ENCODE measurements at places on chromosomes 13 and 19.

- DNase-seq, result no peak
Measured at GRCh38 chr13:29548722-29549121, 46.8 kb downstream of the SLC7A1 start.

DNA sequence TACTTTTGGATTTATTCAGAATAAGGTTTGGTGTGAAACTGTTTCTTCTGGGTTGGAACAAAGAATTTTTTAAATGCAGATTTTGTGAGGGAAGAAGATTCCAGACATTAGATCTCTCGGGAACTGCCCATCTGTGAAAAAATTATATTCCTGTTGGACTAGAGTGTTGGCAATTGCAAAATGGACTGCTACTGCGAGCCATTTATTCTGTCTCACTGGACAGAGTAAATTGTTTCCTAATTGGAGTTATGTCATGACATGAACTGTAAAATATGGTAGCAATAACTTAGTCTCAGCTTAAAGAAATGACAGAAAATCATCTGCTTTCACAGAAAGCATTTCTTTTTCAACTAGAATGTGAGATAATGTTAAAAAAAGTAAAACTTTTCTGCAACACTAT lies 86.0 kb upstream of the MYCBP2 start:
- DNase-seq, result no peak

DNA sequence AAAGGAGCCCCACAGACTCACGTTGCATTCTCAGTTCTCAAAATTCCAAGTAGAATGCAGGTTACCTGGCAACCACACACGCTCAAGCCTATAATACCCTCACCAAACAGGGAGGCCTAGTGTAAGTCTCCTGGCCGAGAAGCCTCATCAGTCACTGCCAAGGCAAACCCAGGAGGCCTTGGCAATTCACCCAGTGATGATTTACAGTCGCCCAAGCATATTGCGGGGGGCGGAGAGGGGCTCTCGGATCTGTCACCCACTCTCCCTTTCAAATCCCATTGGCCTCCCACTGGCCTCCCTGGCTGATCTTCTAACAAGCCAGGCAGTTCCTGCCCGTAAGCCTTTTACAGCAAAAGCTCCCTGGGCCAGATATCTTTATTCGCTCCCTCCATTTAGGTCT lies 1.1 kb downstream of the AKAP8L start:
- DNase-seq, result no peak

DNA sequence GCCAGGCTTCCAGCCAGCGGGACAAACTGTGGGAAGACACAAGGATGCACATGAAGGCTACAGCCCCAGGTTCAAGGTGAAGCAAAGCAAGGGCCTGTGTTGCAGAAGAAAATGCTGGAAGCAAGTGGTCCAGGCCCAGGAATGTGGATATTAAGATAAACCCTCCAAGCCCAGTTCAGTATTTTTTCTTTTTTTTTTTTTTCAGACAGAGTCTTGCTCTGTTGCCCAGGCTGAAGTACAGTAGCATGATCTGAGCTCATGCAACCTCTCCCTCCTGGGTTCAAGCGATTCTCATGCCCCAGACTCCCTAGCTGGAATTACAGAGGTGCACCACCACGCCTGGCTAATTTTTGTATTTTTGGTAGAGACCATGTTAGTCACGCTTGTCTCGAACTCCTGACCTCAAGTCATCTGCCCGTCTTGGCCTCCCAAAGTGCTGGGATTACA lies 4.4 kb downstream of the PRDX2 start:
- no peak for DNase-seq

DNA sequence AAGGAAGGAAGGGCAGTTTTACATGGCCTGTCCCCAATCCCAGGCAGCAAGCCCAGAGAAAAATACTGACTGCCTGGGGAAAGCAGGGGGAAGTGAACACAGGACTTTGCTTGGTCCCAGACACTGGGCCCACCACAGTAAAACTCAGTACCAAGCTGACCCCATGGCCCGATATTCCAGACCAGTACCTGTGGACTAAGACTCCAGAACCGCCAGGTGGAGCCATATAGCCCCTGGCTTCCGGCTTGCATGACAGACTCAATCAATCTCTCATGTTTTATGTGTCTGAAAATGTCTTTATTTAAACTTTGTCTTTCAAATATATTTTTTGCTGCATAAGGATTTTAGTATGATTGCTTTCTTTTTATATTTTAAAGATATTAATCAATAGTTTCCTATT lies 767.9 kb upstream of the SLITRK6 start:
- DNase-seq, result no peak

DNA sequence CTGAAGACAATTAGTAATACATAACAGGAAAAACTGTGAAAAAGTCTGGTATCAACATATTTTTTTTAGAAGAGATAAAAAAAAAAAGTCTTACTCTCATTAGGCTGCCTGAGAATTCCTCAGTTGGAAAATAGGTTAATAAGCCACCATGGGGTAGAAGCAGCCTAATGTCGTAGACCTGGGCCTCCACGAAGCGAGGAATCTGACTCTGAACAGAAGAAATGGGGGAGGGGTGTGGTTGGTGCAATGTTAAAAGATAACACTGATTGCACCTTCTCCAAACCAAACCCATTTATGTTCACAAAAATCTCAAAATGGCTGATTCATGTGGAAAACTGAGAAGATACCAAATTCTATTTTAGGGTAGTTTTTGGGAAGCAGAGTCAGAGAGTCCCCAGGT lies 62.4 kb downstream of the MPHOSPH8 start:
- DNase-seq, result no peak

DNA sequence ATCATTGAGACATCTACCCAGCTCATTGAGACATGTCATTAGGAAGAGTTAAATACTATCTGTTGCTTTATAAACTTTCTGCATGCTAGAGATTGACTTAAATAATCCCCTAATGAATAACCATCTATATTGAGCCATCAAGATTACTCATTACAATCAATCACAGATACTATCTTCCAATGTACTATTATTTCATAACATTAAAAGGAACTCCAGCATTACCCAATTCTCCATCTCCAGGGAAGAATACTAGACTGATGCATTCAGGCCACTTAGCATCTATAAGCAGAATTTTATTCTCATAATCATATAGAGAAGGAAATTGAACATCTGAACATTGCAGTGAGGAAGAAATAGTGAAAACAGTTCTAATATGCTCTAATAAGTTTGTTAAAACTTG lies 8.0 kb downstream of the EPSTI1 start:
- no peak for DNase-seq

- no peak for DNase-seq
Measured at GRCh38 chr19:35086455-35086854, 29.2 kb upstream of the FXYD3 start.

GRCh38 chr19:35206379-35206778 lies 22.2 kb downstream of the FAM187B start:
- DNase-seq, result no peak

DNA sequence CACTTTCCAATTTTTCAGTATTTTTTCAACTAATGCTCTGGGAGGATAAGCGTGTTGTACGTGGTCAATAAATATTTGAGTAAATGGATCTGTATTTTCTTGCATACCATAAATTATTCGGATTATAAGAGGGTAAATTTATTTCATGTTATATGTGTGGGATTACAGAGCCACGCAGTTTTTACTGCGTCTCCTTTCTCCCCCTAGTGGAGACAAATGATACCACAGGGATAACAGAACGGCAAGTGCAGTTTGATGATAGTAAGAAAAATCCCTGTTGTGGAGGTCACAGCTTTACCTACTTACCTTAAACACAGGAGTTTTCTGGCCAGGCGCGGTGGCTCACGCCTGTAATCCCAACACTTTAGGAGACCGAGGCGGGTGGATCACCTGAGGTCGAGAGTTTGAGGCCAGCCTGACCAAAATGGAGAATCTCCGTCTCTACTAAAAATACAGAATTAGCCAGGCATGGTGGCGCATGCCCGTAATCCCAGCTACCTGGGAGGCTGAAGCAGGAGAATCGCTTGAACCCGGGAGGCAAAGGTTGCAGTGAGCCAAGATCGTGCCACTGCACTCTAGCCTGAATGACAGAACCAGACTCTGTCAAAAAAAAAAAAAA lies 16.8 kb downstream of the MBD3L2B start:
- DNase-seq, result peak; percentile 27

- DNase-seq, result peak; percentile 35
Measured at GRCh38 chr19:41701401-41702075, 6.9 kb upstream of the CEACAM5 start.

GRCh38 chr13:23460309-23460708 lies 26.8 kb upstream of the SACS start:
- DNase-seq, result no peak

DNA sequence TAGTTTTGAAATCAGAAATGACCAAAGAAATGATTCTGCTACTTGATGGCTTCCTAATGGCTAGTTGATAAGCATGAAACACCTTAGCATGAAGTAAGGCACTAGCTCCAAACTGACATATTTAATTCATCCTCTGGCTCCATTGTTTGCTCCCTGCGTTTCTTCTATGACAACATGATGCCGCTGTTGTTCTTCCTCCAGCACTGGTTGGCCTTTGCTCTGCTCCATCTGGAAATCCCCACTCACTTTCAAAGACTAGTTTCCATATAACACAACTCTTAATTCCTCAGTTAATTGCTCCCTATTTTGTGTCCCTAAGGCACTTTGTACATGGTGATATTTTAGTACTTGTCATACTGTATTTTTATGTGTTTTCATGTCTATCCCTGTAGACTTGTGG lies 151.6 kb downstream of the GPC6 start:
- no peak for DNase-seq

DNA sequence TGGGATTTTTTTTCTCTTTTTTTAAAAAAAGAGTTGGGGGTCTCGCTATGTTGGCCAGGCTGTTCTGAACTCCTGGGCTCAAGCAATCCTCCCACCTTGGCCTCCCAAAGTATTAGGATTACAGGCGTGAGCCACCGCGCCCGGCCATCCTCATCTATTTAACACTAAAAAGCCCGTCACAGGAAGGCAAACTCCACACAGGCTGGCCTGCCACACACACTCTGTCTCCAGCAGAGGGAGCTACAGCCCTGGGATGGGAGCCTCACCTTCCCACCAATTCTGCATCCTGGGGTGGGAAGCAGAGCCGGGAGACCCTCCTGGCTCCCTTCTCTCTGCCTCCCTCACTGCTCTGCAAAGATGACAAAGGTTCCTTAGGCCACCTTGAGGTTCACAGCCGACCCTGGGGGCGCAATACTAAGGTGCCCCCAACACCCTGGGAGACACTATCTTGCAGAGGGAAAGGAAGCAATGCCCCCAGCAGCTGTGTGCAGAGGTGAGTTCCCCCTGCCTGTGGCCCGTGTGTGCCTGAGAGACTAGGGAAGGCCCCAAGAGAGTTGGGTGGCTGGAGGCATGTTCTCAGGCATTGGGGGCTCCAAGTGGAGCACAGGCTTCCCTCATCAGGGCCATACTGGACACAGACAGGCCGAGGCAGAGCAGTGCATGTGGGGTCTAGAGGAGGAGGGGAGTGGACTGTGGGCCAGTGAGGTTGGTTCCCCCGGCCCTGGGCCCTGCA lies 27.4 kb upstream of the TIMM44 start:
- DNase-seq, result peak; percentile 82

- DNase-seq, result peak; percentile 87
Measured at GRCh38 chr19:48970923-48971395, 5.8 kb downstream of the FTL start.

- no peak for DNase-seq
Measured at GRCh38 chr13:88736026-88736425, 1064.9 kb downstream of the SLITRK5 start.

GRCh38 chr13:112986946-112987681 lies 18.1 kb downstream of the MCF2L start:
- DNase-seq, result no peak

GRCh38 chr13:40812102-40812501 lies 22.7 kb downstream of the SLC25A15 start:
- DNase-seq, result no peak

DNA sequence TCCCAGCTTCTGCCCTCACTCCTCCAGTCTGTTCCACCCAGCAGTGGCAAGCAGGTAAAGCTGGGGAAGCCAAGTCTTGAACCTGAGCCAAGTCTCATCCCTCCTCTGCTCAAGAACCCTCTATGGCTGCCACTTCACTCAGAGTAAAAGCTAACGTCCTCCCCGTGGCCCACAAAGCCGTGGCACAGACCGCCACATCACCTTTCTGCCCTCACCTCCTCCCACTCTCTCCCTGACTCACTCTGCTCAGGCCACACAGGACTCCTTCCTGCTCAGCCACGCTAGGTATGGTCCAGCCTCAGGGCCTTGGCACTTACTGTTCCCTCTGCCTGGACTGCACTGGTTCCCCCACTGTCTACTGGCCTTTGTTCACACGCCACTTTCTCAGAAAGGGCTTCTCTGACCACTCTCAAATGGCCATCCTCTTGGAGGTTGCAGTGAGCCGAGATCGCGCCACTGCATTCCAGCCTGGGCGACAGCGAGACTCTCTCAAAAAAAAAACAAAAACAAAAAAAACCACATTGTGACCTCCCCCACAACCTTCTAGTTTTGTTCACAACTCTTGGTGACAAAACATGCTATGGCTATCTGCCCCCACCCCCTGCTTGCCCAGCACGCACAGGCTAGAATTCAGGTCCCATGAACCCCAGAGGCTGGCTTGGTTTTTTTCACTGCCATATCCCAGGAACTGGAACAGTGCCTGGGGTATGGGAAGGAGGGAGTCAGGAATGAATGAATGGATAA lies 15.8 kb downstream of the NDUFB7 start:
- DNase-seq, result no peak

DNA sequence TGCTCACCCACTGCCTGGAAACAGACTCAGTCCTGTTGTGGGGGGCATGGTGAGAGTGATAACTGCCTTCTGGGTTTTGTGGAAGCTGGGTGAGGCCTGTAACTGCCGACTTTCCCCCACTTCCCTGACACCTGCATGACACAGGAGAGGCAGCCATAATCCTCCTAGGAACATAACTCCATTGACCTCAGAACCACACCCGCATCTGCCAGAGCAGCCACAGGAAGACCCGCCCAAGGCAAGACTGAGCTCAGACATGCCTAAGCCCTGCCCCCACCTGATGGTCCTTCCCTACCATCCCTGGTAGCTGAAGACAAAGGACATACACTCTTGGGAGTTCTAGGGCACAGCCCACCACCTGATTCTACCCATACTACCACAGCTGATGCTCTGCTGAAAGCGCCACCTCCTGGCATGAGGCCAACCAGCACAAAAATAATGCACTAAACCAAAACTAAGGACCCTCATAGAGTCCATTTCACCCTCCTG lies 326.7 kb downstream of the RBM26 start:
- peak; percentile 60 for DNase-seq

- DNase-seq, result peak; percentile 13
Measured at GRCh38 chr19:31975461-31975860, 369.9 kb upstream of the ZNF507 start.

GRCh38 chr19:51546107-51546649 lies 14.7 kb upstream of the SIGLEC6 start:
- DNase-seq, result no peak

- DNase-seq, result no peak
Measured at GRCh38 chr13:99702687-99703319, 201.5 kb downstream of the TM9SF2 start.
